ENCODE measurements at places on chromosomes 7 and 10.

DNA sequence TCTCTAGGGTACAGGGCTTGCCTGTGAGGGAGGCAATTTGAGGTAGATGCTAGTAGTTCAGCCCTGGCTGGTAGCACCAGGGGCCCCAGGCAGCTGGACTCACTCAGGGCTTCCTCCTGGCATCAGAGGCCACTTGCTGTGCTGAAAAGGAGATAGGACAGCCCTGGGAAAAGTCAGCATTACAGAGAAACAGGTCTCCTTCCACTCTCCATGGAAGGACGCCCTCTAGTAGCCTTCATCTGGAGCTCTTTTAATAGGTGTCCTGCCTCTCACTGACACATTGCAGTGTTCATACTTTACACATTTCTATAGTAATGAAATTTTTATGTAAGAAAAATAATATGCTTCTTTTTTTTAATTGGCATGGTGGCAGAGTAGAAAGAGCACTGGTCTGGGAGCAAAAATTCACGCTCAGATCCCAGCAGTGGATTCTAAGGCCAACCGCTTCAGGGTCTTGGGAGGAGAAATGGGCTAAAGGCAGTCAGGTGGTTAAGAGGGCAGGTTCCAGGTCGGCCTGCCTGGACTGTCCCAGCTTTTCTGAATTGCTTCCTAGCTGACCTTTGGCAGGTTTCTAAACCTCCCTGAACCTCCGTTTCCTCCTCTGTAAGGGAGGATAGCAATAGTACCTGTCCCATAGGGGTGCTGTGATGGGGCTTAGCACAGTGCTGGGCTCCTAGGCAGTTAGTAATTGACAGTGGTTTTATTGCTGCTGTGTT lies 35.8 kb downstream of the AIFM2 start:
- no peak for DNase-seq

GRCh38 chr7:27647046-27647445 lies 15.6 kb downstream of the HIBADH start:
- DNase-seq = no peak

GRCh38 chr10:46540412-46541016 lies 15.9 kb downstream of the GPRIN2 start:
- no peak for DNase-seq

DNA sequence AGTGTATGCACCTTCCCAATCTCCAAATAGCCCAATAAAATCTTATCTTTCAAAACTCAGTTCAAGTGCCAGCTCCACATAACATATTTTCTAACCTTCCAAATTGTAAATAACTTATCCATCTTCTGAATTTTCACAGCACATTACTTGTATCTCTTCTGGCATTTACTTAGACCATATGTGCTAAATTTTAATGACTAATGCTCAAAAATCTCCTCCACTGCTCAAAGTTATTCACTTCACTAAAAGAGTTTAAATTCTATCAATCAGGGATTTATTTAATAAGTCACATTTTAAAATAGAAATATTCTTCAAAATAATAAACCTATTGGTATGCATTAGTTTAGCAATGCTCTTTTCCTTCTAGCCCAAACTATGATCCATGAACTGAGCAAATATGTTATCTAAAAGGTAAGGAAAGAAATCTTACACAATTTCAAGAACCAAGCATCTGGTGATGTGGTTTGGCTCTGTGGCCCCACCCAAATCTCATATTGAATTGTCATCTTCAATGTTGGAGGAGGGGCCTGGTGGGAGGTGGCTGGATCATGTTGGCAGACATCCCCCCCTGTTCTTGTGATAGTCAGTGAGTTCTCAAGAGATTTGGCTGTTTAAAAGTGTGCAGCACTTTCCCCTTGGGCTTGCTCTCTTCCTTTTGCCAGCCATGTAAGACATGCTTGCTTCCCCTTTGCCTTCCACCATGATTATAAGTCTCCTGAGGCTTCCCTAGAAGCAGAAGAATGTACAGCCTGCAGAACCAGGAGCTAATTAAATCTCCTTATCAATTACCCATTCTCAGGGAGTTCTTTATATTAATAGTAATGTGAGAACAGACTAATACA lies 28.1 kb upstream of the GPR22 start:
- no peak for DNase-seq

GRCh38 chr7:31079824-31080511 lies 27.9 kb downstream of the ADCYAP1R1 start:
- DNase-seq = no peak

DNA sequence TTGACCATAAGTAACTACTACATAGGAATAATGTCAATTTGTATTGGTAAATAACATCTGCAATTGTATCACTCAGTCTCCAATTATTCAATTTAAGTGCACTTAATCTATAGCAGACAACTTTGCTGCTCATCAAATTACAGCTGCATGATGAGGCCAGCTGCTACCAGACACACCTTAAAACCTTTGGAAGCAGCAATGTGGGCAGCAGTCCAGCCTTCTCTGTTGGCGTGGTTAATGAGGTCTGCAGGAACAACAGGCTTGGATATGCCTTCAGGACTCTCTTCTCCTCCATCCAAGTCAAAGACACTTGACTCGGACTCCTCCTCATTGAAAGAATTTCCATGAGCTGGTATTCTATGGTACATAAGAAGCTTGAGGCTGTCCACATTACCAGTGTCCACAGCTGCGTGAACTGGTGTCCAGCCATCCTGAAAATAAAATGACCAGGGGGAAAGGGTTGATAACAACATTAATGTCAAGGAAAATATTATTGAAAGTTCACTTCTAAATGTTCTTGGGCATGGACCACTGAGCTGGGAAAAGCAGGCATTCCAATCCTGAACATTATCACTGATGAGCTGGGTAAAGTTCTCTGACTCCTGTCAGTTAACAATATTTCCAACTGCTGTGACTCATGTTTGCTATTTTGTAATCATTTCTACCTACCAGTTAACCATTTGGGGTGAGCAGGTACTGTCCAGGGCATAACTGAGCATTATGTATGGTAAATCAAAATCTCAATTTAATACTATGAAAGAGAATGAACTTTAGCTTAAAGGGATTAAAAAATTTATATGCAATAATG lies 95.7 kb downstream of the CTTNBP2 start:
- DNase-seq = no peak

DNA sequence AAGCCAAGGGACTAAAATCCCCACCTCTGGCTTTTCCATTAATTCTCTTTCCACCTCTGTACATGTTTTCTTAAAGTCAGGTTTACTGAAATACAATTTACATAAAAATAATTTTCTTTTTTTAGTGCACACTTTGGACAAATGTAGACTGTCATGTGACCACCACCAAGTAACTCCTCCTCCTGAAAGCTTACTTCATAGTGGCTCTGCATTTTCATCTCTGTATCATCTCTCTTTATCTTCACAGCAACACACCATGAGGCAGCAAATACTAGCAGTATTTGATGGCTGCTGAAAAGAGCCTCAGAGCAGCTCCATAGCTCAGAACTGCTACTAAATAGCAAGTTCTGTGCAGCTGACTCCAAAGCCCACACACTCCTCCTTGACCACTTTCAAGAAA lies 17.3 kb downstream of the WDFY4 start:
- no peak for DNase-seq

DNA sequence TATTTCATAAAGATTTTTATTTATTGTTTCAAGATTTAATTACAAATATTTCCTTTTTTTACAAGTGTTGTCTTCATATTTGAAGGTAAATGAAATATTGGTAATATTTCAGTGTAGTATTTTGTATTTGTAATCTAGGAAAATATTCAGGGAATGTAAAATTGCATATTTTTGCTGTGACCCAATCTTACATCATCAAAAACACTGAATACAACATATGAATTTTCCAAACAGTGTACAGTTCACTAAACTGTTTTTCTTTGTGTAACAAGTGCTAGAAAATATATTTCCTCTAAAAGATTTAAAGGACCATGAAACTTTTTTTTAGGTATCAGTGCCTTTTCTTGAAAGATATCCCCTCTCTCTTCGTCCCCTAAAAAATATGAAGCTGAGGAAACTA lies 251.9 kb upstream of the KCND2 start:
- DNase-seq = no peak

DNA sequence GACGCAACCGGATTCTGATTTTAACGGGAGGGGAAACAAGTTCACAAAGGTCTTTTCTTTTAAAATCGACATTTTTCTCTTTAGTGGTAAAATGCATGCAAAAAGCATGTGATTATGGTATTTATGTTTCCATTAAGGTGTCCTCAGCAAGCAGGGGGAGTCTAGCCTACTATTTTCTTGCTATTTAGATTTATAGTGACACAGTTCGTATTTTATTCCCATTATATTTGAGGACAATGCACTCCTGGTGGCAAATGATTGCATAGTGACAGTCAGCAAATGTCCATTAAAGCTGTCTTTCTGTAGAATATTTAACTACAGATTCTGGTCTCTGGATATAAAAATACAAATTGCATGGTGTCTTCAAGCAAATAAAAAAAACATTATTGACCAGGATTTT lies 554.2 kb downstream of the PARD3 start:
- no peak for DNase-seq

GRCh38 chr7:70554646-70555045 lies 577.3 kb upstream of the GALNT17 start:
- no peak for DNase-seq

GRCh38 chr7:6012355-6013104 lies 3.5 kb downstream of the AIMP2 start:
- DNase-seq = no peak

- DNase-seq = no peak
These were observed 226.5 kb upstream of the PRSS1 start for GRCh38 chr7:142522735-142523134.

DNA sequence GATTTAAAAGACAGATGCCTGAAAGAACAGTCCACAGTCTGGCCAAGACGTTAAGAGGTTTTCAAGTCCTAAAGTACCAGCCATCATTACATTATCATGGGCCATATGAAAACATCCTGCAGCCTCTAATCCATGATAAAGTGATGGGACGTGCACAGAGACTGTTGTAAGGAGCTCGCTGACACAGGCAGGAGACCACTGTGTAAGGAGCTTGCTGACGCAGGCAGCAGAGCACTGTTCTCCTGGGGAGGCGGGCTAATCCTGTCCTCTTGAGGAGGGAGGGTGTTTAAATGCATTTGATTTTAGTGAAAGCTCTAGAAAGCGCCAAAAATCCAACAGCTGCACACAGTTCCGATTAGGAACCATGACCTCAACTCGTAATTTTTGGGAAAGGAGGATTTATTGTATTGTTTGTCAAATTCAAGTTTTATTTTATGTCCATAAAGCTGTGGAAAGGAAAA lies 16.9 kb downstream of the SVIL start:
- no peak for DNase-seq

DNA sequence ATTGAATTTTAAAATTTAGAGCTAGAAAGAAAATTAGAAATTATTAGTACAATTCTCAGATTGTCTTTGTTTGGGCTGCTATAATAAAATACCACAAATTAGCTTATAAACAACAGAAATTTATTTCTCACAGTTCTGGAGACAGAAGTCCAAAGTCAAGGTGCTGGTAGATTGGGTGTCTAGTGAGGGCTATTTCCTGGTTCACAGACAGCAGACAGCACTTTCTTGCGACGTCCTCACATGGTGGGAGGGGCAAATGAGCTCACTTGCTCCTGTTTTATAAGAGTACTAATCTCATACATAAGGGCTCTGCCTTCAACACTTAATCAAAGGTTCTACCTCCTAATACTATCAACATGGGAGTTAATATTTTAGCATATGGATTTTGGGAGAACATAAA lies 134.1 kb downstream of the MDFIC start:
- DNase-seq = no peak

DNA sequence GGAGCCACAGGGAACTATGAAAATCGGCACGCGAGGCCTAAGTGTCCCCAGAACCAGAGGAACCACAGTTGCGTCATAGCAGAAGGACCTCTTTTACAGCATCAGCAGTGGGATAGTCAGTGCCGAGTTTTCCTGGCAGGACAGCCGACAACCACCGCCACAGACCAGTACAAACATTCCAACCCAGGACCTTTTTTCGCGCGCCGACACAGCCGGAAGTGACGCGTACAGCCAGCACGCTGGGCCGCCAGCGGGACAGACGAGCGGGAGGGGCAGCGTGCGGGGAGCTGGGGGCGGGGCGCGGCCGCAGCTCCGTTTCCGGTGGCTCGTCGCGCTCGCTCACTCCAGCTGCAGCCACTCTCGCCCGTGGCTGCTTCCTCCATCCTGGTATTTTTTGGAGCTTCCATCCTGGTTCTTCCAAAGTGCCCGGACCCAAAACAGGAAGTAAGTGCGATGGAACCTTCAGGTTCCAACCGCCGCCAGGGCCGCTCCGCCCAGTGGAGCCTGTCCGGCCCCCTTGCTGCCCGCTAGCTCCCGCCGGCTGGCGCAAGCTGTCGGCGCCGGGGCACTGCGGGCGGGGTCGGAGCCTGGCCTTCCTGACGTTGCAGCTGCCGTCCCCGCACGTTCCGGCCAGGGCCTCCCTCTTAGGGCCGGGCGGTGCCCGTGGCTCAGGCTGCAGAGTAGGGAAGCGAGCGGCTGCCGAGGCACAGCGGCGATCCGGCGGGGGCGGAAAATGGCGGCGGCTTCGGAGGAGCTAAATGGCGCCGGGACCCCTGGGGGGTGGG lies at the start of gene DMTF1:
Gene DMTF1 (plus strand): TSS at position 342 of the 785 bp plus-strand sequence. CDS start 12,489 bp downstream, outside the sequence.
- DNase-seq = peak; percentile 94

- DNase-seq = no peak
These were observed 86.5 kb upstream of the SKAP2 start for GRCh38 chr7:26950889-26951288.

DNA sequence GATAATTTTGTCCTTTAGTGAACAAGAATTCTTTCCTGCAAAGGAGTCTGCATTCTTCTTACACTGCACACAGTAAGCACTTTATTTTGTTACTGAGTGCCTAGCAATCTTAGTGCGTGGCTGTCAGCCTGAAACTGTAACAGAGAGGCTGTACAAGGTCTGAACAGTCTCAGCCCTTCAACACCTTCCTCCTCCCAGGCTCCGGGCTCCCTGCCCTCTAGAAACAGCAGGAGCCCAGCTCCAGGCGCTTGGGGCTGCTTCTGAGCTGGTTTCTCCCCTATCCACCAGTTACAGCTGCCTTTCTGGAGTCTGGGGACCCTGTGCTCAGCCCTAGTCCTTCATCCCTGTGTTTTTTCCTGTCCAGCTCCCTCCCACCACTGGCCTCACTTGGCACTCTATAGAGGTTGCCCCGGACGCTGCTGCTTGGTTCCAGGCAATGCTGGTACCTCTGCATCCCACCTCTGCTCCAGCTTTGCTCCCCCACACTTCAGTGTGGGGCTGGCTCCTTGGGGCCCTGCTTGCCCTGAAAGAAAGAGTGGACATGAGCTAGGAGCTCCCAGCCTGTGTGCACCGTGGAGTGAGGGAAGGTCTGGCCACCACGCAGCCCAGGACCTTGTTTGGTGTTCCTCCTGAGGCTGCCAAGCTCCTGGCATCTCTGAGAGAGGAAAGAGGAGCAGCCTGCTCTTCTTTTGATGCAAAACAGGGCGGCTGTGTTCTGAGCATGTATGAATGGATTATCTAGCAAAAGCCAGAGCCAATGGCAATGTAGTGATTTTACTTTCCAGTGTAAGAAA lies 251.2 kb upstream of the GRB10 start:
- no peak for DNase-seq

DNA sequence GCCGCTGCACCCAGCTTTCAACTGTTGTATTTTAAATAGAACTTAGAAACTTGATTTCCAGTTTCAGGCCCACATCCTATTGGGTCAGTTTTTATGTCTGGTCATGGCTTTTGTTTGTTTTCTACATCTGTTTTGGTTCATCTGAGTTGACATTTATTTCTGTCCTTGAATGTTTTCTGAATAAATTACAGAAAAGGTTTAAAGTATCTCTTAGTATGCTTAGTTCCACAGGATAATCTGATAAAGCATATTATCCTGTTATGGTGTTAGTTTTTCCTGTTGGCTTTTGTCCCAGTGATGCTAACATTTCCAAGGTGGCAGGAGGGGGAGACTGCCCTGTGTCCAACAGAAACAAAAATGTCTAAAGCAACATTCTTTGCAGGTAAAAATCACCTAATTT lies 733.2 kb downstream of the INHBA start:
- DNase-seq = no peak

GRCh38 chr10:104541820-104542219 lies 99.3 kb upstream of the SORCS3 start:
- DNase-seq = no peak

Data from hypothalamus (tissue), 51 donors.